ENCODE measurements at places on chromosomes 1 and 21.

DNA sequence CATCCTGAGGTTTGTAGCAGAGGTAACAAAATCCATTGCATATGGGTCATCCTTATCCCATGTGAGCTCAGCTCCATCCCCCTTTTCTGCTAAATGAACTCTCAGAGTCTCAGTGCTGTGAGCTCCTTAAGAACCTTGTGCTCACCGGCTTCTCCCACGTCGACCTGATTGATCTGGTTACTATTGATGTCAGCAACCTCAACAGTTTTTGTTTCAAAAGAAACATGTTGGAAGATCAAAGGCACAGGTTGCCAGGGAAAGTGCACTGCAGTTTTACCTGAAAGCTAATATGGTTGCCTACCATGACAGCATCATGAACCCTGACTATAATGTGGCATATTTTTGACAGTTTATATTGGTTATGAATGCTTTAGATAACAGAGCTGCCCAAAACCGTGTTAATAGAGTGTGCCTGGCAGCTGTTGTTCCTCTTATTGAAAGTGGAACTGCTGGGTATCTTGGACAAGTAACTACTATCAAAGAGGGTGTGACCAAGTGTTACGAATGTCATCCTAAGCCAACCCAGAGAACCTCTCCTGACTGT lies 131.4 kb downstream of the HS2ST1 start:
- no peak for DNase-seq

- DNase-seq, result no peak
Measured at GRCh38 chr1:83746234-83746633, 252.7 kb downstream of the TTLL7 start.

DNA sequence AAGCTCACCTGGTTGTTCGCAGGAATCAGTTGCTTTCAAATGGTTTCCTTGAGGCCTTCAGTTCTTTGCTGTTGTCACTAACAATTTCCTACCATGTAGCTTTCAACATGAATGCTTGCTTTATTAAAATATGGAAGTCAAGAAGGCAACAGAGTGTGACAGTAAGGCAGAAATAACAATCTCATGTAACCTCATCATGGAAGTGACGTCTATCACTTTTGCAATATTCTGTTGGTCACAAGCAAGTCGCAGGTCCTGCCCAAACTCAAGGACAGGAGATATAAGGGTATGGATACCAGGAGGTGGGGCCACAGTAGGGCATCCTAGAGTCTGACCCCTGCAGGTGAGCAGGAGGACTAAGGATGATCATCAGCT lies 296.8 kb upstream of the ZP4 start:
- no peak for DNase-seq

GRCh38 chr1:53315456-53316423 lies 12.1 kb downstream of the LRP8 start:
- no peak for DNase-seq

DNA sequence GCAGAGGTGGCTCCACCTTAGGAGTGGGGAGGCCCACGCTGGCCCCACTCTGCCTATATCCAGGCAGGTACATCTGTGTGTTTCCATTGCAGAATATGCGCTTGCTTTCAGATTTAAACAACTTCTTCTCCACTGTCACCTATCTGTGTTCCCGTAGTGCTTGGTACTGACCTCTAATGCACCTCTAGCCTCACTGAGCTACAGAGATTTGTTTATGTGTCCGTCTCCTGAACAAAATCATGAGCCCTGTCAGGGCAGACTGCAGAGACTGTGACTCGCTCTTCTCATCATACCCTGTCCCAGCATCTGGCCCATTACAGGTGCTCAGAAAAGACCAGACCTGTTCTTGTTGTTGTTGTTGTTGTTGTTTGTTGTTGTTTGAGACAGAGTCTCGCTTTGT lies 14.5 kb upstream of the LRRC38 start:
- DNase-seq, result no peak

DNA sequence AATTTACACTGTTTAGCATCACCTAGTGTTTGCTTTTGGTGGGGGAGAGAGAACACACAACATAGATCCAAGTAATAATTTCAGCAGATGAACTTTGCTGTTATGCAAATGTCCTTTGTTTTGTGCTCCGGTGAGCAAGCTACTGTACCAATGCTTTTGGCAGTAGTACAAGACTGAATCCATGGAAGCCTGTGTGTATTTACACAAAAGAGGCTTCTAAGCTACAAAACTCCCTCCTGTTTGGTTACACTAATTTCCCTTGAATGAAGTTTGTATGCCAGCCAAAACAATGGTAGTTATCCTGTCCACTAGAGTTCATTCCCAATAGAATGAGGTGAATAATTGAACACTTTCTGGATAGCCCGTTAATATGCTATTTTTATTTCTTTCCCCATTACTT lies 320.5 kb downstream of the KCTD3 start:
- DNase-seq, result no peak

- no peak for DNase-seq
Measured at GRCh38 chr1:202622388-202622787, 87.9 kb downstream of the SYT2 start.

- DNase-seq, result no peak
Measured at GRCh38 chr21:37155186-37155585, 82.1 kb downstream of the TTC3 start.

Data from SW 1271 (cell line).